ENCODE measurements at places on chromosomes 2 and 18.

GRCh38 chr18:58978916-58979315, 114.2 kb downstream of the ZNF532 start:
- DNase-seq: no peak

DNA sequence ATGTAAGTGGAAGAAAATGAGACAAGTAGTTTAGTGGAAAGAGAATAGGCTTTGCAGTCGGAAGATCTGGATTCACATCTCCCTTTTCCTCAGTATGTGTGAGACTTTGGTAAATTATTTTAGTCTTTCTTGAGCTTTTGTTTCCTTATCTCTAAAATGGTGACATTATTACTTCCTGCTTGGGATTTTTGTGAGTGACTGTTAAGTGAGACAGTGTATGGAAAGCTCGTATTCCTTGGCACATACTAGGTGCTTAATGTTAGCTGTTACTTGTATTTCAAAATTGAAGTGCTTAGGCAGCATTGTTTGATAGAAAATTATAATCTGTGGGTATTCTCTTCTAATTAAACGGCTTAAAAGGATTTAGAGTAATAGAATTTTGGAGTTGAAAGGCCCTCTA, 2.0 kb downstream of the ZNF638 start:
- no peak for DNase-seq

DNA sequence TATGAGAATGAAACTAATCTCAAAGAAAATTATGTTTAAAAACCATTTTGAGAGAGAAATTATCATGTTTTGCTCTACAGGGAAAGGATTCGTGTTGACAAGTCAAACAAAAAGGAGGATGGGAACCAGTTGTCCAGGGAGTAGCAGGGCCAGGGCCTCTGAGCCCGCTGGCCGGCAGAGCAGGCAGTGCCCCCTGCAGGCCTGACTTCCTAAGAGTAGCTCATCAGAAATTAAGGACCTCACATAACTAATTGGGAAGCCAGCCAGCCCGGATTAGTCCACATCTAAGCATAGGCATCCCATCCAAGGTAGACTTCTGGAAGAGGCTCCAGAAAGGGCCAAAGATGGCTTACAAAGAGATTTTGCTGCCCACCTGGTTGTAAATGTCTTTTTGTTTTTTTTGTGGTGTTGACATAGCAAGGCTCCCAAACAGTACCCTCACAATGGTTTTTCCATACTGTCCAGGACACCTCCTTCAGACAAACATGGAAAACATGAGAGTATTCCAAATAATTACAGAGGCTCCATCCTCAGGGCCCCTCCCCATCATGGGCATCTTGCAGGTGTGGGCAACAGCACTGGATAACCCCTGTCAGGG, 241.2 kb upstream of the TANK start:
- peak; percentile 69 for DNase-seq

DNA sequence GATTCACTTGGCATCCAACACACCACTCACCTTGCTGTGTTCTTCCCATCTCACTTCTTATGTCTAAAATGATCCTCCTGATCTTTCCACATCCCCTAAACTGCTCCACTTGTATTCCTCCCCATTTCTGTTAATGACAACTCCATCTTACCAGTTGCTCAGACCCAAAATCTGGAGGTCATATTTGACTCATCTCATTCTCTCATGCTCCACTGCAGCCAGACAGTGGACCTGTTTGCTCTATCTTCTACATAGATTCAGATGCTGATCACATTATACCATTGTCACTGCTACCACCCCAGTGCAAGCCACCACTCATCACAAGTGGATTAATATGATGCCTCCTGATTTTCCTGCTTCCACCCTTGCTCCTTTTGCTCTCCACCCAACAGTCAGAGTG, 7.9 kb upstream of the NABP1 start:
- DNase-seq: no peak

DNA sequence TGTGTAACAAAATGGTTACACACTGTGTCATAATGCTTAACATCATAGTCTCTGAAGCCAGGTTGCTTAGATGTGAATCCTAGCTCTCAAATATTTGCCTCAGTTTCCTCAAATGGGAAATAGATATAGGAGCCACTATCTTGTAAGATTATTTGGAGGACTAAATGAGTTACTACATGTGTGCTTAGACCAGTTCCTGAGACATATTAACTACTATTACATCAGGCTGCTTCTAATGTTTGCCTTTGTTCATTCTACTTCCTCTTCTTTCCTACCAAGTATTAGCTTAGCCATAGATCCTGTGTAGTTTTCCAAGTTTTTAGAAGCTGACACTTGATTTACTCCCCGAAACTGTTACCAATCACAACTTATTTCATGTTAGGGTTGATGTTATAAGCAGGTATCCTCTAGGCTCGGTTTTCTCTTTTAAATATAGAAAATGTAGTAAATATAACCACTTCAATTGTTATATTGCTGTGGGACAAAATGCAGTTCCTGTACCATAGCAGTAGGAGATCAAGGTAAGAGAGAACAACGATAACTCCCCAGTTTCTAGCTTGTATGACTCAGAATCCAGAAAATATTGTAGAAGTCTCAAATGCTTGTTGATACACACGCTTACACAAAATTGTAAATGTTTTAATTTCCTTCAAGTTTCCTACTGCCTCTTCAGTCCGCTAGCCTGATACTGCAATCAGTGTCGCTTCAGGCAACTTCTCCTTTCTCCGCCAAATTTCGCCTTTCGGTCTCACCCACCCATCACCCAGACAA, 751 bp upstream of the DNAJC10 start:
- DNase-seq: peak; percentile 75

- DNase-seq: peak; percentile 27
These were observed 4.6 kb downstream of the DOCK10 start for GRCh38 chr2:225037415-225038230.

- no peak for DNase-seq
These were observed 142.7 kb upstream of the NFATC1 start for GRCh38 chr18:79252904-79253633.

DNA sequence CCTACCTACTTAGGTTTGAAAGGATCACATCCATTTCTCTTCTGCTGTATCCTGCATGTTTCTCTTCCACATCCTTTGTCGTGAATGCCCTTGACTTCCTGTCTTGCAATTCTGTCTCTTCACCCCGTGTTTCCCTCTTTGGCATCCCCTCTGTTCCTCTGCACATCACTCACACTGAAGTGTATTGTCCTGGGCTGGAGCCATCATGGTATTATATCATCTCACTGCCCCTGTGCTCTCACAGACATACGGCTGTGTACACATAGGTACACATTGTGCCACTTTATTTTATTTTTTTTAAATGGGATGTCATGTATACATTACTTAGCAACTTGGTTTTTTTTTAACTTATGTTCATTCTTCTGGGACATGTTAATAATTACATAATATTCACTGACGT, 291.6 kb downstream of the ALPK2 start:
- DNase-seq: no peak
